ENCODE measurements at places on chromosomes 16 and 17.

DNA sequence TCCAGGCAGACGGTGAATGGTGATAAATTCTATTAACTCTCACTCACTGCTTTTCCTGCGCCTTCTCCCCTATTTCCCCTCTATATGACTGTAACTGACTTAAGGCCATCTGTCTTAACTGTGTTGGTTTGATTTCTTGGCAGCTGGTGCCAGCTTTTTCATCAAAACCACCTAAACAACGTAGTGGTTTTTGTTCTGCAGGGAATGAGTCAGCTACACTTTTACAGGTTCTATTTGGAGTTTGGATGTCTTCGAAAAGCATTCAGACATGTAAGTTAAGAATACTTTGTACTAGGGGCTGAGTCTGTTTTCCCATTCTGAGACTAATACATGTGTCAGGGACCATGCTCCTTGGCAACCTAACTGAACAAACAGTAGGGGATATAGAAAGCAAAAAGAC, 8.5 kb downstream of the REXO5 start:
- DNase-seq = peak; percentile 64

GRCh38 chr16:85253084-85253941, 141.0 kb upstream of the CIBAR2 start:
- DNase-seq = peak; percentile 19

GRCh38 chr16:10178080-10178479, 4.1 kb downstream of the GRIN2A start:
- no peak for DNase-seq

GRCh38 chr17:43352579-43353331, 46.0 kb upstream of the ARL4D start:
- DNase-seq = no peak

DNA sequence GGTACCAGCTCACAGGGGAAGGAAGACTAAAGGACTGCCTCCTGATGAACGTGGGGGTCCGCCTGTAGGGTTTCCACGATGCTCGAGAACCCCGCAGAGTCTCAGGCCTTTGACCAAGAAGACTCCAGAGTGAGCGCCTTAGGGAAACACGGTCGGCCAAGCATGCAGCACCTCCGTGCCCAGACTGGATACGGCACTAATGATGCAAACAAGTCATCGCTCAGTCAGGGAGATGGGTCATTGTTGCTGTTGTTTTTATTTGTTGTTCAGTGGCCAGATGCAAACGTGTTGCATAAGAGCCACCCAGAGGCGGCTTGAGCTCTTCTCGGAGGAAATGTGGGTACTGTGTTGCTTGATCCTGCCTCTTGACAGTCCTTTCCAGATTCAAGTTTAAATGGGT, 19.3 kb upstream of the RBFOX3 start:
- no peak for DNase-seq

DNA sequence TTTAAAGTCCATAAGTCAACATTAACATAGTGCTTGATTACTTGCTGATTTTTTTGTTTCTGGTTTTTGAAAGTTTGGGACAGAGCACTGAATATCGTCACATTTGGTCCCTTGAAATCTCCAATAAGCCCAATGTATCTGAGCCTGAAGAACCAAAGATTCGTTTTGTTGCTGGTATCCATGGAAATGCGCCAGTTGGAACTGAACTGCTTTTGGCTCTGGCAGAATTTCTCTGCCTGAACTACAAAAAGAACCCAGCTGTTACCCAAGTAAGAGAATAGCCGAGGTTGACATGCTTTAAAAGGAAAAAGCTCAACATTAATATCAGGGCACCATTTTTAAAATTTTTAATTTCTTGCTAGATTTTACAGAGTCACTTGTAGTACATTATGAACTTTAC, 27.7 kb upstream of the GOSR1 start:
- peak; percentile 46 for DNase-seq

DNA sequence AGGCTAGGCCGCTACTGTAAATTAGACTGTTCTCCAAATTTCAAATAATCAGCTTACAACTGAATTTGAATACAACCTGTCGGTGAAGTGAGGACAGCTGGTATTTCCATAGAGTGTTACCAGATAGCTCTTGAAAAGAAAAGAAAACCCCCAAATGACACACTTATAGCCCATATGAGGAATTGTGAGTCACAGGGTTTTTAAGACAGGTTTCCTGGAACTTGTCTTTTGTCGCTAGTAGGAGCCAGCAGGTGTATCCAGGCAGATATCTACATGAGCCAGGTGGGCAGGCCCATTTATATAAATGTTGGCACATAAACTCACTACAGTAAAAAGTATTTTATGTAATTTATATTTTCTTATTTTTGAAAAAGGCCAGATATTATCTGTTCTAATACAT, 24.0 kb downstream of the TNRC6A start:
- DNase-seq = no peak

DNA sequence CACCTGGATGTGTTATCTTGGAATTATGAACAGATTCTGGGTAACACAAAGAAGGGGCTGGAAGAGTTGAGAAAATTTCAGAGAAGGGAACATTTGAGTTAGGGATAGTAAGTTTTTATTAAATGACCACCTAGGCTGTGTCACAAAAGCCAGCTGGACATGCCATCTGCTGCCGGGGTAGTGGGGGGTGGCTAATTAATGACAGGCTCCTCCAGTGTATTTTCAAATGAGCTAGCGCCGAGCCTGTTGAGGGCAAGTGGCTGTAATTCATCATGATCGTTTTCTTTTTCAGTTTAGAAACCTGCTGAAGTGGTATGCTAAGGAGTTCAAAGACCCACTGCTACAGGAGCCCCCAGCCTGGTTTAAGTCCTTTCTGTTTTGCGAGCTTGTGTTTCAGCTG, 6.2 kb downstream of the TMEM97 start:
- DNase-seq = no peak

DNA sequence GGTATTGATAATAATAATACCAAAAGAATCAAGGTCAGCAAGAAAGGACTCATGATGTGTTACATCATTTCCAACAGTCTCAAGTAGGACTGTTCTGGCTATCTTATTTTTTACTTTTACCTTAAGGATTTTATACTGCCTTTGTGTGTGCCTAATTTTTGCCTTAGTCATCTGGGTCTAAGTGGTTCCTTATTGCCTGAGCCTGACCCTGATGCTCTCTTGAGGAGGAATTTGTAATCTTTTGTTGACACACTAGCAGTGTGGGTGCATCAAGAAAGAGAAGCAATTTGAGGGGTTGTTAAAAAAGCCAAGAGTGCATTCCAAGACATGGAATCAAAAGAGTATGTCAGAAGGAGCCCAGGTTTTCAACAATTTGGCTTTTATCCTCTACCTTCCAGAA, 59.3 kb downstream of the TMEM100 start:
- no peak for DNase-seq

DNA sequence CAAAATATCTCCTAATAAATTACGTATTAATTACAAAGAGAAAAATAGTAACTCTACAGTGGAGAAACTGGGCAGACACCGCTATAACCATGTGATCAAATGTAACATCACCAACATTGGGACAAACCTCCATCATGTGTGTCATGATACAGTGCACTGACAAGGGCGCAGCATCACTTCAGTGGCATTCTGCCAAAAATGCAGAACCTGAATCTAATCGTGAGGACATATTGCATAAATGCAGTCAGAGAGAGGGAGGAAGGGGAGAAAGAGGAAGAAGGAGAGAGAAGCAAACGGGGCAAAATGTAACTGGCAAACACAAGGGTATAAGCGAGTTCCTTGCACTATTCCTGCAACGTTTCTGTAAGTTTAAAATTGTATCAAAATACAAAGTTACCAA, 74.2 kb upstream of the MARCHF10 start:
- DNase-seq = no peak

DNA sequence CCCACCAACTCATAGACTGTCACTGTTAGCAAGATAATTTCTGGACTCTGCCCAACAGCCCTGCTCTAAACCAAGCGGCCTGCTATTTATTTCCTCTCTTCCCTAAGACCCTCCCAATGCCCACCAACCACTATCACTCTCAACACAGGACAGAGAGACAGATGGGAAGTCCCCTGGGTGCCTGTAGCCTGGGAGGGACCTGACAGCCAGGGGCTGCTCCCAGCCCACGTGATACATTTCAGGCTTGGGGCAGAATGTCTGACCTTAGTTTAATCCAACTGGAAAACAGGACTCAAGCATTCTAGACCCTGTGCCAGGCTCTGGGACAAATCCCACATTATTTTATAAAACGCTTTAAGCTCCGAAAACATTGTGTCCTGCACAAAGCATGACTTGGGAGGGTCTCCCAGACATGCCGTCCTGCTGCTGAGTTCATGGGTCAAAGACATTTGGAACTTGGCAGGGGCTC, 23.6 kb downstream of the XYLT1 start:
- no peak for DNase-seq

- DNase-seq = no peak
Measured at GRCh38 chr17:58396173-58396572, 21.2 kb downstream of the RNF43 start.

GRCh38 chr17:68391561-68392268, 65.6 kb downstream of the WIPI1 start:
- no peak for DNase-seq

- DNase-seq = no peak
Measured at GRCh38 chr17:78127888-78128550, 536 bp downstream of the TMC6 start.

DNA sequence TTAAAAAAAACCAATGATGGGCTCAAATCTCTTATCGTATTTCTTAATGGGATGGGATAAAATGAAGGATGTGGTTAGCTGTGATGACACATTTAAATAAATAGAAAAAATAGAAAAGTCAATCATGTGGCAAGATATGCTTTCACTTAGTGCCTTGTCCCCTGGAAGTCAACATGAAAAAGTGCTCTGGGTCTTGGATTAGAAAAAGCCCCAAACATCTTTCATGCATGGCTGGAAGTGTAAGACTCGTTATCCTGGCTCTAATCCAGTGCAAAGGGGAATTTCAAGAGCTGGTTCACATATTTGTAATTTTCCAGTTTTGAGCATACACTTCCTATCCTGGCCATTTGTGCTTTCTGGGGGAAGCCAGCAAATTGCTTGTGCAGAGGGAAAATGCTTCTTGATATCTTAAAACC, 160.9 kb downstream of the MAP2K6 start:
- DNase-seq = peak; percentile 73

GRCh38 chr17:17567631-17568030, 23.9 kb downstream of the PEMT start:
- DNase-seq = peak; percentile 91

GRCh38 chr16:22356930-22357634, 17.3 kb downstream of the CDR2 start:
- no peak for DNase-seq

GRCh38 chr17:17810895-17811248, 25.9 kb downstream of the SREBF1 start:
- DNase-seq = no peak

- no peak for DNase-seq
Measured at GRCh38 chr16:87851601-87852000, 17.7 kb downstream of the SLC7A5 start.

- no peak for DNase-seq
Measured at GRCh38 chr17:47731396-47731795, 1.6 kb upstream of the TBX21 start.

GRCh38 chr17:72515291-72516065, 394.7 kb downstream of the SOX9 start:
- DNase-seq = peak; percentile 77

DNA sequence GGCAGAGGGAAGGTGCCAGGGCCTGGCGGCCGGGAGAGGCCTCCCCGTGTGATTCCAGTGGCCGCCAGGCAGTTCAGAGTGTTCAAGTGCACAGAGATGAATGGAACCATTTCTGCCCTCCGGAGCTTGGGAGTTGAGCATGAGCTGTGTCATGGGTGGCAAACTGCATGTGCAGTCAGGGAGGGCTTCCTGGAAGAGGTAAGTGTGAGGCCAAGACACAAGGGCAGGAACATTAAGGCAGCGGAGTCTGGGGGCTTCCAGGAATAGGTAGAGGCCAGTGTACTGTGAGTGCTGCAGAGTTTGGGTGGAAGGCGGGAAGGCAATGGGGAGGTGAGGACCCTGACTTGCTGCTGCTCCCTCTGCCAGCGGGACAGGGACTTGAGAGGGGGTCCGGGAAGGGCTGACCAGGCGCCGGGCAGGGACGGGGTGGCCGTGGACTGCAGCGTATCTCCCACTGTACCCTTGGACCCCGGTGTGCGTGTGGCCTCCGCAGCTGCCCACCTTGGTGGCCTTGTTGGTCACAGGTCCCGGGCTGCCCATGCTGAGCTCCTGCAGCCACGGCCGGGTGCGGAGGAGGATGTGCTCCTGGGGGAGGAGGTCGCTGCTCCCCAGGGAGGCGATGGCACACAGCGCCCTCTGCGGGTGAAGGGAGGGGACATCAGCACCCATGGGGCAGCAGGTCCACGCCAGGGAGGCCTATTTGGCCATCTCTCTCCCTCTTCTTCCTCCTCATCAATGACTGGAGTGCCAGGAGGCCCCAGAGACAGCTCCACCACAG, 7.5 kb upstream of the CEP131 start:
- DNase-seq = no peak

GRCh38 chr16:31697744-31698125, 170.0 kb downstream of the AHSP start:
- DNase-seq = no peak

DNA sequence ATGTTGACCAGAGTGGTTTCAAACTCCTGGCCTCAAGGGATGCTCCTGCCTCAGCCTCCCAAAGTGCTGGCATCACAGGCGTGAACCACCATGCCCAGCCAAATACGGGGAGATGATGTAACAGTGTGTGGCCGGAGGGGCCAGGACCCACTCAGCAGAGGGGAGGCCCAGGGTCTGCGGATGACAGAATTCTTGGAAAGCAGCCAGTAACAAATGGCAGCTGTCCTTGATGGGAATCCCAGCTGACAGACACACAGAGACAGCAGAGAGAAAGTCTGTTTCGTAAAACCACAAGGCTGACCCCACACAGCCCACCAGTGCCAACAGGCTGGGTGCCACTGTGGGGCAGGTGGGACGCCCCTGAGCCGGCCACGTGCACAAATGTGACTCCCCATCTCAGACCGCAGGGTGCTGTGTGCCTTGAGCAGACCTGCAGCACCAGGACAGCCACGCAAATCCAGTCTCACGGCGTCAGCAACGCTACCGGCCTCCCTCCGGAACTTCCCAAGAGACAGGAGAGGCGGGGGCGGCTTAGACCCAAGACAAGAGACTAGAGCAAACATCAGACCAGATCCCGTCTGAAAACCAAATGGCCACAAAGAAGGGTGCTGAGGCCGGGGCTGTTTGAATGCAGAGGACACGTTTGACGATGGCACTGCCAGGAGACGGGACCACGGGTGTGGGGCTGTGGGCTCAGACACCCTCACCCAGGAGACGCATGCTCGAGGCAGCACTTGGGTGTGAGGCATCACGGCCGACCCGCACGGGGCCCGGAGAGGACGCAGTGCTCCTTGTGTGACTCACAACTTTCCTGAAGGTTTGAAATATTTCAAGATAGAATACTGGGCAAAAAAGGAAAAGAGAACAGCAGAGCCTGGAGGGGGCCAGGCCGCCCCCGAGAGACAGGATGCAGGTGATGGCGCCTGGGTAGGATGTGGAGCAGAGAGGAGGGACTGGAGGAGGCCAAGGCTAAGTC, 24.6 kb downstream of the CTU2 start:
- no peak for DNase-seq

GRCh38 chr17:72191921-72192799, 71.3 kb downstream of the SOX9 start:
- no peak for DNase-seq

Measured in NCI-H446 treated with DMSO at 0.1 percent for 48 hours (cell line).